T-helper 1 cell (primary cell): ENCODE measurements at places on chromosomes 2 and 18.

DNA sequence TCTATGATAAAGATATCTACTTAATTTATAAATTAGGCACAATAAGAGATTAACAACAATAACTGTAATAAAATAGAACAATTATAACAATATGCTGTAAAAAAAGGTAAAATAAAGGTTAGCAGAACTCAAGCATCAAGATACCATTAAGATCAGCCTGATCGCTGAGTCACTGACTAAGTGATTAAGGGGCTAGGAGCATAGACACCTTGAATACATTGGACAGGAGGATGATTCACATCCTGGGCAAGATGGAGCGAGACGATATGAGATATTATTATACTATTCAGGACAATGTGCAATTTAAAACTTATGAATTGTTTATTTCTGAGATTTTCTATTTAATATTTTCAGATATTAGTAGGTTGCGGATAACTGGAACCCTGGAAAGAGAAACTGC is 1277.8 kb upstream of the ZEB2 start:
- DNase-seq = no peak

- peak; percentile 4 for DNase-seq
Observed at GRCh38 chr2:63056107-63057050, 5.7 kb downstream of the OTX1 start.

DNA sequence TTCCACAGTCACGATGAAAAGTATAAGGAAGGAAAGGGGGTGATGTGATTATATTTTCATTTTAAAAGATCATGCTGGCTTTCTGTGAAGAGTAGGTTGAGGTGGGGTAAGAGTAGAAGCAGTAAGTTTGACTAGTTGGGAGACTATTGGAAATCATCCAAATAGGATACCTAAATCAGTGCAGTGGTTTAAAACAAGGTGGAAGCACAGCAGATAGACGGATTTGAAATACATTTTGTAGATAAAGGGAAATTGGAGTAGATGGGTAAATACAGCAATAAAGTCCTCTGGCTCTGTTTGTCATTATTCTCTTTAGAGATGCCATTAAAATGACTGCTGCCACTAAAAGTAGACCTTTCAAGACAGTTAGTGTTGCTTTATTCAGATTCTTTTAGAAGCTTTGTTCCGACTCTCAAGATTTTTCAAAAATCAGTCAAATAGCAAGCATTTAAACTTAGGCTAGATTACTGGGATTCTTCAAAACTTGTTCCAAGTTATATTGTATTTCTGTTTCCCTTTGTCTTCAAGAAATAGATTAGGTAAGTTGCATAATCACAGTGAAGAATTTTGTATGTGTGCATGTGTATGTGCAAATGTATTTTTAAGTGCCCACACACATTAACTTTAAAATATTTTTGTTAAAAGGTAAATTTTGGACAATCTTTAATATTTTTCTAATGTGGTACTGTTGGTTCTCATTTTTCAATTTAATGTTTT is 61.7 kb upstream of the DTNA start:
- DNase-seq = no peak

DNA sequence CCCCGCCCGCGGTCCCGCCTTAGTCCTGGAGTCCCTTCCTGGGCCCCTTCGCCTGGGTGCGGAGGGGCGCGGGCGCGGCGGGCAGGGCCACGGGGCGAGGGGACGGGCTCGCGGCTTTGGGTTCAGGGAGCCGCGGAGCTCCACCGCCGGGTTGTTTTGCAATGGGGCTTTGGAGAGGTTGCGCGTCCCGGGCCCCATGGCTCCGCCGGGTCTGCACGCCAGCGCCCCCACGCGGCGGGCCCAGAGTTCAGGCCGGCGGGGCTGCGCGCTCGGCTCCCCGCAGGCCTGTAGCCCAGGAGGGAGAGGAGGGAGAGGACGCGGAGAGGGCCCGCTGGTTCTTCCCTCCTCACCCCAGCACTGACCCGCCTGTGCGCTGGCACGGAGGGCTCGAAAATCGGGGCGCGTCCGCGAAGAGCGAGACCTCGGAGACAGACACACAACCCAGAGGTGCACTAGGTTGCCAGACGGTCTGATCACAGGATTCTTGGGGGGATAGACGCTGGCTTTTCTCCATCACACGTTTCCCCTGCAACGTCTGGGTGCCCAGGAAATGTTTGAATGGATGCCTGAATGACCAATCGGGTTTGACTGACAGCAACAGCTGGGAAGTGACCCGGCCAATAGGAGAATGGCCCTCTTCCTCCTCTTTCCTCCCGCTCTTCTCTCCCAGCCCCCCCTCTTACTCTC is 4.9 kb upstream of the SIX2 start:
- no peak for DNase-seq

- no peak for DNase-seq
Observed at GRCh38 chr18:62450546-62451410, 72.0 kb upstream of the ZCCHC2 start.

DNA sequence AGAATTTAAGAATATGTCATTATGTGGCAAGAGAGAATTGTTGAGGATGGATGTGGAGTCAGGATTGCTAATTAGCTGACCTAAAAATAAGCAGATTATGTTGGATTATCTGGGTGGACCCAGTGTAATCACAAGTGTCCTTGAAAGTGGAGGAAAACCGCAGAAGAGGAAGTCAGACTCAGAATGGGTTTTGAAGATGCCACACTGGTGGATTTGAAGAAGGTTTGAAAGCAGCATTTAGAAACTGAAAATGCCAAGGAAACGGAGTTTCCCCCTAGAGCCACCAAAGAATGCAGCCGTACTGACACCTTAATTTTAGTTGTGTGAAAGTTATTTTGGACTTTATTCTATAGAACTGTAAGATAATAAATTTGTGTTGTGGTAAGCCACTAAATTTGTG is 41.6 kb upstream of the DPP10 start:
- DNase-seq = no peak

DNA sequence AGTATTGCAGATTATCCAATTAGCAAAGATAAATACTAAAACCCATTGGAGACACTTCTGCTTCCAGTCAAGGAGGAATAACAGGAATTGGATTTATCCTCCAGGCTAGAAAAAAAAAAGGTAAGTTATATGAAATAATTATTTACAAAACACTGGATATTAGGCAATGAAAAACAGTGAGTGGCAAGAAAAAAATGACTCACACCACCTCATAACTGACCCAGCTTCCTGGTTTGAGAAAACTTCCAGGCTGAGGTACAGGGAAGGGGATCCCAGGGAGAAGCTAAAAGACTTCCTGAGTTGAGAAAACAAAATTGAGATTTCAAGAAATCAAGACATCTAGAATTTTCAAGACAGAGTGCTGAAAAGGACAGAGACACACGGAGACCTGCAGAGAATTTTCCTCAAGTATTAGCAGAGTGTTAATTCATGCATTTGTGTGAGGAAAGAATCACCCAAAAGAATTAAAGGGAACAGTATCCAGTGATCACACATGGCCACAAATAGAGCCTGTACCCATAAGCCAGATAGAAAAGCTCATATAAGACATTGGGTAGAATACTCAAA is 17.4 kb downstream of the SRD5A2 start:
- no peak for DNase-seq

DNA sequence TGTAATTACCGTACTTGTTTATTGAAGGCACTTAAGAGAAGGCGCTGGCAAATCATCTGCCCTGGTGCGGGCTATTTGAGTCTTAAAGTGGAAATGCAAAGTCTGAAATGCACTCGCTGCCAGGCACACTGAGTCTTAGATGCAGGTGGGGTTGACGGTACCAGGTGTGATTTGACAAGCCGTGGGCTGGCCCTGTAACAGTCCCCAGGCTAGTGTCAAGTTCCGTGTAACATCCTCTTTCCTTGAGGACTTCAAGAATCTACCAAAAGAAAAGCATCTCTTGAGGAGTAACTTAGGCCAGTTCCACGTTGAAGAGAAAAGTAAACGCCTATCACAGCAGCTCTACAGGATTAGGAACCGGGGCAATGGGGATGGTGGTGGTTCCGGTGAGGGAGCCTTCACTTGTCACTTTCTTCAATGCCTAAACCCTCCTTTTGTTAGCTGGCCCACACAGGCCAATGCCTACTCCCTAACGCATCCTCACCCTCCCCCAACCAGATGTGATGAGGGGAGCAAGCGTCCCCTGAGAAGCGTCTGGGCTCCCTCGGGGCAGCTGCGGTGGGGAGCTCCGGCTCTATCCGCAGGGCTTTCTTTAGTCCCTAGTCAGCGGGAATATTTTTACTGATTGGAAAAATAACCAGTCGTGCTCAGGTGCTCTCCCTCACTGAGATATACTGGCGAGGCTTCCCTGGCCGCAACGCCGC is 1.5 kb upstream of the UGP2 start:
- DNase-seq = peak; percentile 10
